ENCODE measurements at places on chromosomes 16 and 17.

DNA sequence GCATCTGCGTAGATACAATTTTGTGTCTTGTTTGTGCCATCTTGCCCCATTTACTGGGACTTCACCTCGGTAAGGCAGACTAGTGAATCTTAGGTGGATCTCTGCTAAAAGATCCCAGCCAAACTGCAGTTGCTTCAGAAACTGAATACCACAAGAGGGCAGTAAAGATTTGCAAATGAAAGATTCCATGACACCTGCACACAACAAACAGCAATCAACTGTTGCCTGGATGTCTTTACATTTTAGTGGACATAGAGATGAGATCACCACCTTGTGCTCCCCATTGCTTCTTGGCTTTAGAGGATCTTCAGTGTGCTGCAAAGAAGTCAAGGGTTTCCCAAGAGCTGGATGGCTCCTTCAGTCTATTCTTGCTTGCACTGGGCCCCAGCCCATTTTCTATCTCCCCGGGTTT is 119.2 kb upstream of the CACNG5 start:
- DNase-seq, result peak; percentile 65

GRCh38 chr17:68443972-68444464 is 13.3 kb downstream of the WIPI1 start:
- no peak for DNase-seq

DNA sequence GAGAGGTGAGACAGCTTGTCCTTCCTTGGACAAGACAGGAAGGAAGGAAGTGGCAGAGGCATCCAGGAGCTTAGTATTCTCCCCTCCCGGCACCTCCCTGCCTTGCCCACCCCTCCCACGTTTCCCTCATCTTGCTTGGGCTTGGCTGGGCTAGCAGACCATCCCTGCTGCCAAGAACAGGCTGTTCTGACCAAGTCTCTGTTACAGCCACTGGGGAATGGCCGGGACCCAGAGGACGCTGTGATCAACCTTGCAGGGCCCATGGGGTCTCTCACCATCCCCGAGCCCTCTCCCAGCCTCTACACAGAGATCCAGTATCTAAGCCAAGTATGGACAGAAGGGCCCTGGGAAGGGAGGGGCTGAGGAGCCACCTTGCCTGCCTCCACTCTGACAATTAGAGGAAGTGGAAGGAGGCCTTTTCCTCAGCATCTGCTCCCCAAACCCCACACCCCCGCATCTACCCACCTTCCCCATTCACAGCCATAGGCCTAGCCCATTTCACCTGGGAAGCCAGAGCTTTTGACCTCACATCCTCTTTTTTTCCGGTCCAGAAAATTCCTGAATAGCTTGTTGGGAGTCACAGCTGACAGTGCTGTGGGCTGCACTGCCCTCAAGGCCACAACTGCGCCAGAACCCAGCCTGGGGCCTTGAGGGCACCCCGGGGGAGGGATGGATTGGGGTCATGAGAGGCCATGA is 14.1 kb downstream of the CD300LG start:
- no peak for DNase-seq

GRCh38 chr16:23283571-23283970 is 18.5 kb upstream of the SCNN1B start:
- DNase-seq, result no peak

DNA sequence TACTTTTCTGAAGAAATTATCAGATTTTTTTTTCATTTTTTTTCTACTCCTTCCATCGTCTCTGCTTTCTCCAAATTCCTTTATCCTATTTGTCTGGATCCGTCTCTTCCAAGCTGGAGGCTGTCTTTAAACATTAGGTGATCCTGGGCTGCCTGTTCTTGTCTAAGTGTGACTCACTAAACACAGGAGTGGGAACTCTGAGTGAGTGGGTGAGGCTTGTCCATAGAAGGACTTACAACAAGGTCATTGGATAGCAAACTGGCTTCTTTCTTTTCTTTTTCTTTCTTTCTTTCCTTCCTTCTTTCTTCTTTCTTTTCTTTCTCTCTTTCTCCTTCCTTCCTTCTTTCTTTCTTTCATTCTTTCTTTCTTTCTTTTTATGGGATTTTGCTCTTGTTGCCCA is 18.2 kb downstream of the ALOX15 start:
- DNase-seq, result no peak

GRCh38 chr17:67518876-67519275 is 141.8 kb downstream of the PITPNC1 start:
- peak; percentile 56 for DNase-seq

GRCh38 chr16:30805056-30805369 is 18.0 kb upstream of the ZNF629 start:
- DNase-seq, result no peak

DNA sequence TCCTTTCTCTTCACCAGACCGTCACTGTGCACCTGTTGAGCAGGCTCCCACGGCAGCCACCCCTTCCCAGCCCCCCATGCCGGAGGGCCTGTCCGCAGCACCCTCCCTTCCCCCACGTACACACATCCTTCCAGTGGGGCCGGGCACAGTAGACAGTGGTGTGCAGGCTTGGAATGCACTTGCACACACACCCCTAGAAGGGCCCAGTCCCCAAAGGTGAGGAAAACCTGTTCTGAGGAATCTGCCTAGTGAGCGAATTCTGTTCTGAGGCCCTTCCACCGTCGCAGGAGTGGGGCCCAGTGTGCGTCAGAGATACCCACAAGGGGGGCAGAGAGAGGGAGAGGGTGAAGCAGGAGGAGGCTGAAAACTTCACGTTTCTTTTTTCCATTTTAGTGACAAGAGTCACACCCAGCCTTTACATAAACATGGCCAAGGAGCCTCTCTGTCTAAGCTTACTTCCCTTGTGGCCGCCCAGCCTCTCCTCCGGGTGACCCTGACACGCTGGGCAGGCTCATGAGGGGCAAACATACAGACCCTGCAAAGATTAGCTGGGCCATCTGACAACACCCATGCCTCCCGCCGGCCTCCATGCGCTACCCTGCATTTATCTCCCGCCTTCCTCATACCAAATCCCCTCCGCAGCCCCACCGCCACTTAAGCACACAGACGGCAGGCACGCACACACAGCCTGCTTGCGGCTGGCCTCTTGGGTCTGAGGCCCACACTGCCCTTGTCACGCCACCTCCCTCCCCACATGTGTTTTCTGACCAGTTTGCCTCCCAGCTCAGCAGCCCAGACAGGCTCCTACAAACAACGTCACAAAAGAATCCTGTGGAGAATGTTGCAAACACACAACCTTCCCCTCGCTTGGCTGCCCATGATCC is 1.8 kb downstream of the ZBTB4 start:
- peak; percentile 50 for DNase-seq

DNA sequence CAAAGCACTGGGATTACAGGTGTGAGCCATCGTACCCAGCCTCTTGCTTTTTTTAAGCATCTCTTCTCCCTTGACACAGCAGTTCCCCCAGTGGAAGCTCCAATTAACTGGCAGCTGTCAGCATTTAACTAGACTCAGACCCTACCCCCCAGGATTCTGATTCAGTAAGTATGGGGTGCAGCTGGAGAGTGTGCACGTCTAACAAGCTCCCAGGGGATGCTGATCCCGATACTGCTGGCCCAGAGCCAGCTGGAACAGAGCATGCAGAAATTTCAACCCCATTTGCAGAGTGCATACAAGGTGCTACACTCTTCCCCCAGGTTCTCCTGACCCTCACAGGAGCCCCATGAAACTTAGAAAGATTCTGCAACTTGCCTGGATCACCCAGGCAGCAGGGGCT is 27.7 kb upstream of the BCO1 start:
- no peak for DNase-seq

DNA sequence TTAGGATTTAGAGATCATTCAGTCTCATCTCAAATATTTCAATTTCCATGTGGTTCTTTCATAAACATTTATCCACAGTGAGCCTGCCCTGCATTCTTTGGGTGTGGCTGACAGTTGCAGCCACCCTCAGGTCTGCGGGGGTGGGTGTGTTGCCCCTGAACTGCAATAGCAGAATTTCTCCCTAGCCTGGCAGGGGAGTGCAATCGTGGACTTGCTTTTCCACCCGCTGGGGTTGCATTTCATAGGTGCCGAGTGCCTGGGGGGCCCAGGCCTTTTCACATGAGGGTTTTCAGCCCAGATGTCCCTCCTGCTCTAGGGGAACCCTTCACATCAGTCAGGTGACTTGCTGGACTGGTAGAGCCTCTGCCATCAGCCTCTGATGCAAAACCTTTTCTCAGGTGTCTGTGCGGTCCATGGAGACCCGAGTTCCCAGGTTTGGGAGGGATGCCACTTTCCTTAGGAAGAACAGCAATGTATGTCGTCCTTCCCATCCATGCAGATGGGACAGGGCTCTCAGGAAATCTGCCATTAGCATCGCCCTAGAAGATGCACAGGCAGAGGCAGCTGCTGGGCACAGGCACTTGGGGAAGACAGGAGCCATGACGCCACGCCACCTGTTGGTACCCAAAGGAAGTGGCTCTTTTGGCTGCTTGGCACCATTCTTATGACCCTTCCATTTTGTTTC is 2.4 kb upstream of the USP36 start:
- DNase-seq, result peak; percentile 46

DNA sequence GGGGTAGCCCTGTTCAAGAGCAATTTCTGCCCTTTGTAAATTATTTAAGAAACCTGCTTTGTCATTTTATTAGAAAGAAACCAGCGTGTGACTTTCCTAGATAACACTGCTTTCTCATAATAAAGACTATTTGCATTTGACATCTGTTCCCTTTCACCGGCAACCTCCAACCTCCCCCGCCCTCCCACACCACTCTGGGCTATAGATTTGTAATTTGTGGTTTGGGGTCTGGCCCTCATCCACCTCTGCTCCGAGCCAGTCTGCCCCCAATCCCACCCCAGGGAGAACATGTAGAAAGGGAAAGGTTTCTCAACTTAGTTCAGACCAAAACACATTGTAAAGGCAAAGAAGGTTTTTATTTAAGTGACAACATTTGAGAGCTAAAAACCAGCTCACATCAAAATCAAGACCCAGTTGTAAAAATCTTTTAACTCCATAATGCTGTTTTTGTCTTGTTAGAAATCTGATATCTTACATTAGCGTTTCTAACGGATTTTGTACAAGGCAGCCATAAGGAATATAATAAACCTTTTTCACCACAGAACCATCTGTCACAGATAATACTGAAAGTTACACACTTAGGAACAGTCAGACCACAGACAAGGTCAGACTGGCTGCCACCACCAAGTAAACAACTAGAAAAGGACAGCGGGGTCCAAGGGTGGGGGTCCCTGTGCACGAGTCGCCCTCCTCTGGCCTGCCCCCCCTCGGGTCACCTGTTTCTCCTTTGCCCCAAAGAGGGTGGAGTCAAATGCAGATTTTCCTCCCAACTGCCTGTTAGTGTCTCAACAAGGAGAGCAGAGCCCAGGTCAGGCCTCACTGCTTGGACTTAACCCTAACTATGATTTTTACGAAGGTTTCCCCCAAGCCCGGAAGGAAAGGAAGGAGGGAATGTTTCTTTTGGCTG is 6.9 kb downstream of the PIMREG start:
- no peak for DNase-seq

DNA sequence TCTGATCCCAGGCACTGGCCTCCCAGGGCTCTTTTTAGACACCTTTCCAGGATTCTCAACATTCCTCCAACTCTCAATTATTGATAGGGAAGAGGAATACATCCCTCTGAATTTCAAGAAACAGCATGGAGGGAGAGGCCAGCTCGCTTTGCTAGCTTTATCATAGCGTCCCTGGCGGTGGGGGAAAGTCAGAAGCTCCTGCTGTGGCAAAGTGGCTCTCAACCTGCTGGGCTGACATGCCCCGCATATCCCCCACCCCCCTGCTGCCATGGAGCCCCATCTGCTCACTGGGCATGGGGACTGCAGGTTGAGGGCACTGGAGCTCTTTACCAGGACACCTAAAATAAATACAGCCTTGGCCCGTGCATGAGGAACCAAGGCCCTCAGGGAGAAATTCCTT is 140.3 kb downstream of the SLC39A11 start:
- DNase-seq, result no peak

DNA sequence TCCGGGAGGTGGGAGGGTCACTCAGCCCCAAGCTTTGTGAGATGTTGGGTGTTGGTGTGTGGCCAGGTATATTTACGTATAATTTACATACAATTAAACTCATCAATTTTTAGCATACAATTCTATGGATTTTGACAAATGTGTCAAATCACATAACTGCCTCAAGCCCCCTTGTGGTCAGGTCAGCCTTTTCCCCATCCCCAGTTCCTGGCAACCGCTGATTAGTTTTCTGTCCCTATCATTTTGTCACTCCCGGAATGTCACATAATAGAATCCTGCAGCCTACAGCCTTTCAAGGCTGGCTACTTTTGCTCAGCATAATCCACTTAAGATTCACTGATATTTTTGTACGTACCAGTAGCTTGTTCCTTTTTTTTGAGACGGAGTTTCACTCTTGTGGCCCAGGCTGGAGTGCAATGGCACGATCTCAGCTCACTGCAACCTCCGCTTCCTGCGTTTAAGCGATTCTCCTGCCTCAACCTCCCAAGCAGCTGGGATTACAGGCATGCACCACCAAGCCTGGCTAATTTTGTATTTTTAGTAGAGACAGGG is 19.3 kb upstream of the RAI1 start:
- no peak for DNase-seq

DNA sequence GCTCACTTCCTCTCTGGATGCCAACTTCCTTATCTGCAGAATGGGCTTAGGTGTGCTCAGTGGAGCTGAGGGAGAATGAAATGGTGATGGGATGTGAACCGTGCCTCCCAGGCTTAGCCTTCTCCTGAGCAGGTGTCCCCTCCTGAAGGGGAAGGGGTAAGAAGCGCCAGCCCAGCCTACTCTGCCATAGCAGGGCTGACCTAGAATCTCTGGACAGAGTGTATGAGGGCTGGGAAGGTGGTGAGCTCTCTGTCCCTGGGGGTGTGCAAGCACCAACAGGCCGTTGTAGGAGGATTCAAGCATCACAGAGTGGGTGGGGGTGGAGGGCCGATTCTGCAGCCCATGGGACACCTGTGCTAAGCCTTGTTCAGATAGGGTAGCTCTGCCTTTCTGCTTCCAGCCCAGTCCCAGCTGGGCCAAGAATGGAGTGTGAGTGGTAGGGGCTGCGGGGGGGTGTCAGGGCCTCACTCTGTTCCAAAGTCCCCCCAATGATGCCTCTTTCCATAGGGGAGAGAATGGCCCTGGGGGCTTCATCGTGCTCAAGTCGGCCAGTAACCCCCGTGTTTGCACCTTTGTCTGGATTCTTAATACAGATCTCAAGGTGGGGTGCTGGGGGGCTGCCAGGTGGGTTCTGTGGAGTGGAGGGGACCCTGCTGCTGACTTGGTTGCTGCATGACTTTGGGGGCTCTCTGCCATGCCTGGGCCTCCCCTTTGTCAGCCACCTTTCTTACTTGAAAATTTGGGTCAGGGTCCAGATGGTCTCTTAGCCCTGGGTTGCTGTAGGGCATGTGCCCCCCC is 3.2 kb upstream of the TCAP start:
- no peak for DNase-seq

DNA sequence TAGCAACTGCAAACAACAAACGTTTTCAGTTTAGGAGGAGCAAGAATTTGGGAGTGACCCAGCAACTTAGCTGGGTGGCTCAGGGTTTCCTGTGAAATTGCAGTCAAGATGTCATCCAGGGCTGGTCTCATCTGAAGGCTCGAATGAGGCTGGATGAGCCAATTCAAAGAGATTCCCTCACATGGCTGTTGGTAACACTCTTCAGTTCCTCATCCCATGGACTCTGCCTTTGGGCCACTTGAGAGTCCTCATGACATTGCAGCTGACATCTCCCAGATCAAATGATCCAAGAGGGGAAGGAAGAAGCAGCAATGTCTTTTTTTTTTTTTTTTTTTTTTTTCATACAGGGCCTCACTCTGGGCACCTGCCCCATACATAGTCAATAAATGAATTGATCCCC is 26.3 kb downstream of the UBALD1 start:
- no peak for DNase-seq

GRCh38 chr17:55607731-55608341 is 96.6 kb upstream of the SMIM36 start:
- DNase-seq, result peak; percentile 82

Measured in HCEC 1CT (cell line).